Right ventricle myocardium inferior (tissue), 1 donor: ENCODE measurements at places on chromosomes 11 and 22. TPM values are rescaled to one million over a fixed set of nuclear protein-coding genes. Genes with fewer than 3 reads are reported as not detected.

DNA sequence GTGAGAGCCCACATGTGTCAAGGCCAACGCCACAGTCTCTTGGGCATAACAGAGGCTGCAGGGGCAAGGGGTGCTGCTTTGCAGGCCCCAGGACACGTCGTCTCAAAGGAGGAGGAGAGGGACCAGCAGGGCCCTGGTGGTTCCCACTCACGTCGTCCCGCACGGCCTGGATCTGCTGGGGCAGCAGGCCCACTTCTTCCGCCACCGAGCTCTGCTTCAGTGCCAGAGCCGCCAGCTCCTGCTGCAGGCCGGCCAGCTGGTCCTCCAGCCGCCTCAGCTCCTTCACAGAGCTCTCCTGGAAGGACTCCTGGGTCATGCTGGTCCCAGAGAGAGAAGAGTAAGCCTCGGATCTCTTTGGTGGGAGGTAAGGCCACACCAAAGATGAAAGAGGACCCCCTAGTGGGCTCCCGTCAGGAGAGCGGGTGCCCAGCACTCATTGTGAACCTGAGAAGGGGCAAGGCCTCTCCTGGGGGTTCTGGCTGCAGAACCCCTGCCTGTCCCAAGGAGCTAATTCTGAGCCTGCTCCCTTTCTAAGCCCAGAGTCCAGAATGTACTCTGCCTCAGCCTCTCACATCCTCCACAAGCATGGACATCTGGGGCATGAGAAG is 15.6 kb downstream of the SUN2 start:
- DNase-seq, result peak; percentile 45

- no peak for DNase-seq
Observed at GRCh38 chr11:115036406-115037180, 358.3 kb downstream of the NXPE2 start.

GRCh38 chr22:43159484-43160178 is 8.3 kb downstream of the TSPO start:
- no peak for DNase-seq

GRCh38 chr11:35911013-35911412 is 32.8 kb upstream of the LDLRAD3 start:
- no peak for DNase-seq

Gene MMP8
- not detected for total RNA-seq

Gene MS4A1
- not detected for total RNA-seq
